ENCODE measurements at places on chromosomes 16 and 17. TPM values are rescaled to one million over a fixed set of nuclear protein-coding genes. Genes with fewer than 3 reads are reported as not detected.

DNA sequence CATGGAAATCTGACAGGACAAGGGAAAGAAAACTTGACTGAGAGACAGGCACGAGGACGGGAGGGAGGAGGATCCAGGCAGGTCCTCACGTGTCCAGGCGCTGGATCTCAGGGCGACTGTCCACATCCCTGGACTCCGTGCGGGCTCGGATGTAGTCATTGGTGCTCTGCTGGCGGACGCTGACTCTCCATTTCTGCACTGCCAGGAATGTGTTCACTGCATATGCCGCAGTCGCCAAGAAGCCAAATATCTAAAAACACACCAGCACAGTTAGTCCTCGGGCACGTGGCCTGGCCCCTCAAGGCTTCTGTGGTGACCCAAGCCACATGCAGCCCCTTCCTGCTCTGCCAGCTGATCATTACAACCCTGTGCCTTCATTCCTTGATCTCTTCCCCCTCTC is 17.5 kb downstream of the CMTM3 start:
- no peak for DNase-seq

DNA sequence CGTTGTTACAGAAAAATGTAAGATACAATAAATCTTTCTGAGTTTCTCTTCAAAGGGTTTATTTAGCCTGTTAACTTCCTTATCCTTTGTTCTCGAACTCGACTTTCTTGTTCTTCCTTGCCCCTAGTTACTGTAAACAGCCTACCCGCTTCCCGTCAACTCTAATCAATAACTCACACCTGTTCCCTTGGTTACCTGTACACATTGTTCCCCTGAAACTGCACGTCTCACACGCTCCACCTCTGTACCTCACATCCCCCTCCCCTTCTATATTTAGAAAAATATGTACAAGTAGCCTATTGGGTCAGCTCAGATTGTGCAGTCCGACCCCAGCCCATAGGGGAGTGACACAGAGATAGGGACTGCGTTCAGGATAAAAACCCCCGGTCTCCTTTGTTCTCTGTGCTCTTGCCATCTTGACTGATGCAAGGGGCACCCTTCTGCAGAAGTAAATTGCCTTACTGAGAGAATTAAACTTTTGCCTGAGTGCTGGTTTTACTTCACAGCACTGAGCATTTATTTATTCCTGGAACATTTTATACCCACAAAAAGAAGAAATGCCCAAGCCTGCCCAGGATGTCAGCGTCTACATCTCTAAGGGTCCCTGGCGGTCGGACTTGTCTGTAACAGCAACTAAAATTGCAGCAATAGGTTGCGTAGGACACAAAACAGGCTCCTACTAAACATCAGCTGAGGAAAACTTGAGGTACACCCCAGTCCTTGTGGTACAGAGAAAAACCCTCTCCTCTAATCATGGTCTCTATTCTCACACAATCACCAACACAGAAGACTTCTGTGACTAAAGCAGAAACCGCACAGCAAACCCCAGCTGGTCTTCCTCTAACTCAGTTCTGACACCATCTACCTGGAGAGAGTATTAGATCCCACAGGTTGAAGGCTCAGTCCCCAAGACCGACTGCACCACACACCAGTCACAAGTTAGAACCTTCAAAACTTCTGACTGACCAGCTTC is 11.3 kb downstream of the WDR45B start:
- no peak for DNase-seq

DNA sequence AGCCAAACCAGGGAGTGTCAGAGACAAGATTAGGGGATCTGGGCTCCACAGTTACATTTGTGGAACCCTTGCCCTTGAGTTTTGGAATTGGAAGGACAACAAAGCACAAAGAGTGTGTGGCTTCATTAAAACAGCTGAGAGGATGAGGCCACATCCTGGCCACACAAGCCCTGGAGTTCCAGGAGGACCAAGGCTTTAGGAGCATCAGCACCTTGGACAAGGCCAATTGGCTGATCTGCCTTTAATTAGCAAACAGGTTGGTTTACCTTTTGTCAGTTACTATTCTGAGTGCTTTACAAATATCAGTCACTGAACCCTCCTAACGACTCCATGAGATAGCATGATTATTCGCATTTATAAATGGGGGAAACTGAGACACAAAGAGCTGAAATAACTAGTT is 54.7 kb downstream of the SLC6A2 start:
- DNase-seq: no peak

GRCh38 chr16:50469744-50470321 is 78.4 kb upstream of the NKD1 start:
- DNase-seq: no peak

GRCh38 chr17:19303367-19303776 is 59.2 kb downstream of the B9D1 start:
- no peak for DNase-seq

The RNF151 gene
- total RNA-seq: not detected

The SLC5A10 gene
- total RNA-seq: not detected

The SRCIN1 gene
- total RNA-seq: 1.4 TPM

The ABCC12 gene
- not detected for total RNA-seq

The CLEC3A gene
- total RNA-seq: not detected
